GM04503 (cell line): ENCODE measurements at places on chromosomes 3 and 15.

GRCh38 chr15:72180761-72181324 lies 16.7 kb downstream of the GRAMD2A start:
- no peak for DNase-seq

DNA sequence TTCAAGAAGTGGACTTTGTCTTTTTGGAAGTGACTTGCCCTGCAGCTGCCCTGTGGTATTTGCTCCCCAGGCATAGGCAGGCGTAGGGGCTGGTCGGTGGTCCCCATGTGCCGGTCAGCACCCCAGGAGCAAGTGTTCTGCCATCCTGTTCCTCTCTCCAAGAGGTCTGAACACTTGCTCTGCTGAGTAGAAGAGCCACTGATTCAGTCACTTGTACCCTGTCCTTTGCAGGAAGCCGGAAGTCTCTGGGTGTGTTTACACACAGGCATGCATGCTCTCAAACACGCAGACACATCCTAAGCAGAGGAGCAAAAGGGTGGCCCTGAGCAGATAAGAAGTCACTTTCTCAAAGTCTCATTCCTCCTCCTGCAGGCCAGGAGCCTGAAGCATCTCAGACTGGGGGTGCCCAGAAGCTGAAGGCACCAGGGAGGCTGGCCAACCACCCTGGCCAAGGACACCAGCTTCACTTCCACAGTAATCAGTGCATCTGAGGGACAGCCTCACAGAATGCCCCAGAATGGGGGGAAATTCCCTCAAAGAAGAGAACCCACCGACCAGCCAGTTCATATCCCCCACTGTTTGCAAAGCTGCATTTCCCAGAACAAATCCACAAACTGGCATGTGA lies 88.7 kb upstream of the POMGNT2 start:
- no peak for DNase-seq

- DNase-seq: no peak
Observed at GRCh38 chr3:194368918-194369317, 625 bp downstream of the LRRC15 start.

GRCh38 chr3:146968204-146968651 lies 363.1 kb upstream of the PLSCR5 start:
- peak; percentile 99 for DNase-seq

GRCh38 chr3:117602058-117602644 lies 892.6 kb downstream of the TUSC7 start:
- DNase-seq: no peak

- no peak for DNase-seq
Observed at GRCh38 chr15:34582461-34583371, 735 bp downstream of the GOLGA8B start.

DNA sequence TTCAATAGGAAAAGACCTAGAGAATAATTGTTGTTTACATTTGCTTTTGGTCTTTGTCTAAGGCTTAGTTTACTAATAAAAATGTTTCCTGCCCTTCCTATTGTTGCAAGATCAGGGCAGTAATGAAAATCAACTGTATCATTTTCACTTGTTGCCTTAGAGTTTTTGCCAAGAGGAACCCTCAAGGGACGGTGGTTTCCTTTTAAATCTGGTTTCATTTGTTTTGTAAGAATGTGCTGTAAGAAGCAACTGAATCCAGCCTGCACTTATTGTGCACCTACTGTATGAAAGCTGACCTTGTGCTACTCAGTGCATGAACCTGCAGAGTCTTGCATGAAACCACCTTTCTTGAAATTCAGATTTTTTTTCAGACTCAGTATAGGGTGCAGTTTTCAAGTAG lies 5.3 kb downstream of the IGF1R start:
- DNase-seq: peak; percentile 61

- DNase-seq: no peak
Observed at GRCh38 chr3:71786217-71786549, 1.2 kb upstream of the PROK2 start.

GRCh38 chr3:127775398-127776109 lies 46.8 kb downstream of the MGLL start:
- DNase-seq: no peak

- no peak for DNase-seq
Observed at GRCh38 chr3:83224101-83224868, 1462.8 kb upstream of the GBE1 start.

- DNase-seq: peak; percentile 96
Observed at GRCh38 chr3:105791919-105792786, 76.7 kb downstream of the CBLB start.

GRCh38 chr3:16841904-16842271 lies 42.9 kb upstream of the PLCL2 start:
- DNase-seq: no peak

DNA sequence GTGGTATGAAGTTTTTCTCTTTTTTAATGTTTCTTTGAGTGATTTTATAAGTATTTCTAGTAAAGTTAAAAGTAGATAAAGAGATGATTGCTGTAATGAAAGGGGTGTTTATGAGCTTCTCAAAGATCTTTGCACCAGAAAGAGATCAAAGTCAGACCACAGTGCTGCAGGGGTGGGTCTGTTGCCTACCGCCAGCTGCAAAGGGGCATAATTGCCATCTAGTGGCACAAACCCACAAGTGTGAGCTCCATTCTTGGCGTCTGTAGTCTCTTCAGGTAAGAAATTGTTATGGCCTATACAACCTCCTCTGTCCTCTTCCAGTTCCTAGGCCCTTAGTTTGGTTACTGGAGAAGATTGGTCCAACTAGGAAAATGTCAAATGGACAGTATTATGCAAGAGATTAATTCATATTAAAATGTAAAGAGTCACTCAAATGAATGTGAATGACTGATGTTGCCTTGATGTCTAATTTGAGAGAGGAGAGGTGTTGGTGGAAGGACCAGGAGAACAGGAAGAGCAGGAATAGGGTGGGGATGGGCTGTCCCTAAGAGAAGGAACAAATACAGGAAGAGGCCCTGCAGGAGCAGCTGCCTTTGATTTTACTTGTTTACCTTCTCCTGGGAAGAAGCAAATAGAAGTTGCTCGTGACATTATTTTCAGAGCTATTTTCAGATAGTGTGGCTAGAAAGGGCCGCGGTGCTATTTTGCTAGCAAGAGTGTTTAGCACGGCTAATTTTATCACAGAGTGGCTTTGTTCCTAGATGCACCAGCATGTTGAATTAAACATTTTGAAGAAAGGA lies 53.0 kb upstream of the GSK3B start:
- DNase-seq: no peak

GRCh38 chr3:127698691-127699415 lies 26.1 kb downstream of the ABTB1 start:
- no peak for DNase-seq
